ENCODE measurements at places on chromosomes 16 and 17.
A peak's percentile ranks its signal among the peaks of the same experiment; 100 is the strongest.

DNA sequence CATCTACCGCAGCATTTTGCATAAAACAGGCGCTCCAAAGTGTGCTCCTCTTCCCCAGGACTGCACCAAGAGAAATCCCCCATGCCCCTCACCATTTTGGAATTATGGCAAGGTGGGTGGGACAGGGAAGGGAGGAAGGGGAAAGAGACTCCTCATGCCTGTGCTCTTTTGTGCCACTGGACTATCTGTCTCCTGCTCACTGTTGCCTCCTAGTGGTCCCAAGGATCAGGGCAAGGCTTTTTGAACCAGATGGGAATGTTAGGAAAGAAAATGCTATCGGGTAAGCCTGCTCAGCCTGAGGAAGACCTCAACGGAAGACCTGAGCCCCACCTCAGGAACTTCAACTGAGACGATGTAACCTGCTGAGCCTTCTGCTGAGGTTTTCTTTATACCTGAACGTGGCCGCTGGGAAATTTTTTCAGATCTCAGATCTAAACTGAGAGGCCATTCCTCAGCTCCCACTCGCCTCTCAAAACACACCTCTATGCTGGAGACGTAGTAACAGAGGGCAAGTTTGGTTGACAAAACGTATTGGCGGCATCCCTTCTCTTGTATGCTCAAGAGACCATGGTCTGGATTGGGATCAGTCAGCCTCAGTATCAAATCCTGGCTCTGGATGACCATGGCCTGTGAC is 58.3 kb downstream of the SPACA3 start:
- DNase-seq, result peak; percentile 65

GRCh38 chr16:24876231-24876630 is 30.5 kb downstream of the SLC5A11 start:
- DNase-seq, result no peak

DNA sequence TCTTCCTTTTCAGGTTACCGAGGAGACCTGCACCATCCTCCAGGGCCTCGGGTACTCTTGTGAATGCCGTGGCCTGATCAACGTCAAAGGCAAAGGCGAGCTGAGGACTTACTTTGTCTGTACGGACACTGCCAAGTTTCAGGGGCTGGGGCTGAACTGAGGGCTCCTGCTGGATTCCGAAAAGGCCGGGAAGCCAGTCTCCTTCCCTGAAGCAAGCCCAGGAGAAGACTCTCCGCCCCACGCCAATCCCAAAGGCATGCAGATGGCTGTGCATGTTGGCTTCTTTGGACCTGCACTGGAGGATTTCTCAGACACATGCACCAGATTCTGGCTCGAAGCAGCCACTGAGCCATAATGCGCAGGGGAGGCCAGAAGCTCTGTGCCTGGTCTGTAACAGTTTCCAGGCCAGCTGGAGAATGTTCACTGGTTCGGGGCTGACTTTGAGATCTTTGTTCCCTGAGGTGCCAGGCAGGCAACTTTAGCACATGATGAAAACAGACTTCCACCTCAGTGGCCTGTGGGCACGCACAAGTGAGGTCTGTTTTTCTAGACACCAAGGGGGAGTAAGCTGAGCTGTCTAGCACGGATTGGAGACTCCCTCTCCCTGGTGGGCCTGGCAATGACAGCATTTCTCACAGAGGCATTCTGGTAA is 49.1 kb downstream of the ADCY7 start:
- DNase-seq, result no peak

DNA sequence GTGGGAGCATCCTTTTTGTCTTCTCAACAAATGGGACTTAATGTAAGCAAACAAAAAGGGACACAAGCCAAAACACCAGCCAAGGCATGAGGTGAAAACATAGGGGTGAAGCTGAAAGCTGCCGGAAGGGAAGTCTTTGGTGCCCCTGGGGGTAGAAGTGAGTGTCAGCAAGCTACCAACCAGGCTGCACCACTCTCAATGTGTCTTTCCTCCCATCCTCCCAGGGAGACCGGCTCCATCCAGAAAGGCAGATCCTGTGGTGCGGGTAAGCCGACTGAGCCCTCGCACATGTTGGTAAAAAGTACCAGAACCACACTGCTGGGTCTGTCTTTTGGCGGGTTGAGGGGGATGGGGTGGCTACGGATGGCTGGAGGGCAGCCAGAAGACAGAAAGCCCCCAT is 52.0 kb upstream of the SREBF1 start:
- no peak for DNase-seq
